ENCODE measurements at places on chromosomes 11 and 22.
A peak's percentile ranks its signal among the peaks of the same experiment; 100 is the strongest.

DNA sequence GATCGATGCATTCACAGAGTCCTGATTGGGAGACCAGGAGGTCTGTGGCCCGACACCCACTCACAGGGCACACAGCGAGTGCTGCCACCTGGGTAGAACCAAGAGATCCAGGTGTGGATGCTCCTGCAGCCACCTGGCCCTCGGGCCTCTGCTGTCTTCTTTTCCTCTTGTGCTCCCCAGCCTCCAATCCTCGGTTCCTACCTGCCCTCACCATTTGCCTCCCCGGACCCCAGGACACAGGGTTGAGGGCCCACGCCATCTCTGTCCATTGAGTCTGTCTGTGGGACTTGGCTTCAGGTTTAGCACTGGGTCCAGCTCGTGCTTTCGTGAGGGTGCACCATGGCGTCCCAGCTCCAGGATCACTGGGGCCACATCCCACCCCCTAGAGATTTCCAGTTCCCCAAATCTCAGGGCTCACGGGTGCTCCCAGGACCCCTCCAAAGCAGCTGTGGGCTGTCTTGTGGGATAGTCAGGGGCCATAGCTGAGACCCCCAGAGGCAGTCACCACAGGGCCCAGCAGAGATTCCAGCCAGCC, 591.1 kb downstream of the BRD1 start:
- DNase-seq = no peak

GRCh38 chr11:92111287-92111686, 113.3 kb upstream of the FAT3 start:
- DNase-seq = no peak

GRCh38 chr11:24496386-24496735, 492 bp upstream of the LUZP2 start:
- no peak for DNase-seq

- no peak for DNase-seq
Observed at GRCh38 chr11:65488273-65489034, 10.4 kb upstream of the MALAT1 start.

- no peak for DNase-seq
Observed at GRCh38 chr11:6481924-6482275, 599 bp downstream of the TIMM10B start.

DNA sequence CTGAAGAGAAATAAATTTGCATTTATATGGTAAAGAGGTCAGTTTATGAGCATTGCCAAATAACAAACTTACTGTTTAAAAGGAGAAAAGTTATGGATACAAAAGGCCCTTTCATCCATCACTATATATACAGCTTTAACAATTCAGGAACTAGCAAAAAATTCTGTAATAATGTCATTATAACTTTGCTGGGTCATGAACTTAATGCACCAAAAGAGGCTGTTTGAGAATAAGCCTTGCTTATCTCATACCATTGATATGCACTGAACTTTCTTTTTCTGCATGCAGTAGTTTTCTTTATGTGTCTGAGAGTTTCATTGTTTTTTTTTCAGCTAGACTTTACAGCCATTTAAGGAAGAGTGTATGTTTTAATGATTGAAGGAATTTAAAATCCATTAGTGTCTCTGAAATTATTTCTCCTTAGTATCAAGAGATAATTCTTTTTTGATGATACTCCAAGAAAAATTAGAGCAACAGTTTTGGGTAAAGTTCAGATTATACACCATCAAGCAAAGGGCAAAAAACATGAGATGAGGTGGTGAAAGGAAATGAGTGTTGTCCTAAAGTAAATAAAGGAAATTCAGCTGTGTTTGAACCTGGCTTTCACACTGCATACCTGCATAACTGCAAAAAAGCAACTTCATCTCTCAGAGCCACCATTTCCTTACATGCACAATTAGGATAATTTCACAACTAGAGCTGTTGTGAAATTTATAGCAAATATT, 188.2 kb upstream of the ANO3 start:
- no peak for DNase-seq

- no peak for DNase-seq
Observed at GRCh38 chr22:20224917-20225692, 43.0 kb downstream of the RTN4R start.

DNA sequence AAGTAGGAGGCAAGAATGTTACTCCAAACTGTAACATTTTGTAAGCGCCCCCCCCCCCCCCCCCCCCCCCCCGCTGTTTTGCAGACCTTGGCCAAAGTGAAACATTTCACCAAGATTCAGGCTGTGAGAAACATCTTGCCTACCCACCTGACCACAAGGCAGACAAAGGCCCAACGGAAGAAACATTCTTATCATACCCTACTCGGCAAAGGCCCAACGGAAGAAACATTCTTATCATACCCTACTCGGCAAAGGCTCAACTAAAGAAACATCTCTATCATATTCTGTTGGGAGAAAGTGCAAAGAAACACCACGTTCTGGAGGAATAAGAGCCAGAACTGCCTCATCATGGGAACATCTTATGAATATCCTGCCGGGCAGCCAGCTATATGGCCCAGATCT, 117.1 kb downstream of the JRKL start:
- no peak for DNase-seq

- peak; percentile 2 for DNase-seq
Observed at GRCh38 chr11:60871378-60872061, 4.2 kb downstream of the ZP1 start.

DNA sequence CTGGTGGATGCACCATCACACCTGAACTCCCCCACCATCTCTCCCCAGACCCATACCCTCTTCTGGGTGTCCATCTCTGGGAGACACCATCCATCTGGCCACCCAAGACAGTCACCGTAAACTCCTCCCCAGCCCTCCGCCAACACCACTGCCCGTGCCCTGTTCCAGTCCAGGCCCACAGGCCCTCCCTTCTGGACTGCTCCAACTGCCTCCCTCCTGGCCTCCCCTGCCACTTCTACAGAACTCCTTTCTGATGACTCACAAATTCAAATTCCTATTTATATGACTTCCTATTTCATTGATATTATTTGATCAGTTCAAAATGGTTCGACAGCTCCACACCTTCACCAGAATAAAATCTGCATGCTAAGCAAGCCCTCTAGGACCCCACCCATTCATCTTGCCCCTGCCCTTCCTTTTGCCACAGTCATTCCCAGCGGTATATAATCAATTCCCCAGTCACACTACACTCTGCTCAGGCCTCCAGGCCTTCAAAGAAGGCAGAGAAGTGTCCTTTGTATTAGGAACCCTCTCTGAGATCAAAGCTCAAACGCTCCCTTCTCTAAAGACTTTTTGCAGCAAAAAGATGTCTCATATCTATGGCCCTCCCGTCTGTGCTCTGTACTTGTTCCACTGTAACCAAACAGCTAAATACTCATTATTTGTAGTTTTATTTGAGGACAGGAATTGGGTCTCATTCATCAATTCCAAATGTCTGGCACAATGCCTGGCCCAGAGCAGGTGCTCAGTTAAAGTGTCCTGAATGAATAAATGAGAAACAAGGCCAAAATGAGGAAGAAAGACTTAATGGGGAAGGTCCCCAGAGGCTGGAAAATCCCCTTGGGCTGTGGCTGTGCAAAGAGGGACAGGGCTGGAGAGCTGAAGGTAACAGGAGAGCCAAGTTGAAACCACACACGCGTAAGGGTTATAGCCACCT, 29.0 kb downstream of the MYH9 start:
- no peak for DNase-seq

GRCh38 chr11:117595440-117595839, 201.6 kb downstream of the DSCAML1 start:
- DNase-seq = no peak

GRCh38 chr11:95711945-95712221, 77.7 kb downstream of the FAM76B start:
- DNase-seq = no peak

DNA sequence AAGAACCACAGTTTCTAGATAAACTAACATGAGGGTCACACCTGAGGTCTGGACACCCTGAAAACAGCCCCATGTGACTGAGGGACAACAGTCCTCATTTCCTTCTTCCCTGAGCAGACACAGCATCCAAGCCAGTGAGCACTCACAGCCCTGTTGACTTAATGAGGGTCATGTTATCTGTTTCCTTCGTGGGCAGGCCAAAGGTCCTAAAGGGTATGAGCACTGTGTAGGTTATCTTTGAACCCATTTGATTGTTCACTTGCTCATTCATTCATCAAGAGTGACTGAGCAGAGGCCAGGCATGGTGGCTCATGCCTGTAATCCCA, 170.7 kb upstream of the B3GAT1 start:
- no peak for DNase-seq

DNA sequence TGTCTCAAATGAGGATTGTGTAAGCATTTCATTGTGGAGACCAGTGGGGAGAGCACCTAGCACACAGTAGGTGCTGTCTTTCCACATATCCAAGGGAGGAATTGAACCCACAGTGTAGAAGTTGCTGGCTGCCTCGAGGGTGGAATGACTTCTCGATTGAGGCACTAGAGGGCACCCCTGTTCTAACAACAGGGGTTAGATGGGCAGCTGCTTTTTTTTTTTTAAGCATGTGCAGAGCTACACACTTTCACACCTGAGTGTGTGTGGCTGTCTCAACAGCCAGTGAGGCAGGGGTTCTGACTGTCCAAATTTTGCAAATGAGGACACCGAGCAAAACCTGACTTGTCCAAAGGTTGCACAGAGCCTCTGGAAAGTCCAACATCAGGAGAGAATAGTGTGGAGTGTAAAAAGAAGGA, 118.2 kb upstream of the CRYBB3 start:
- DNase-seq = peak; percentile 64

- DNase-seq = no peak
Observed at GRCh38 chr11:93710239-93710638, 31.1 kb downstream of the TAF1D start.

DNA sequence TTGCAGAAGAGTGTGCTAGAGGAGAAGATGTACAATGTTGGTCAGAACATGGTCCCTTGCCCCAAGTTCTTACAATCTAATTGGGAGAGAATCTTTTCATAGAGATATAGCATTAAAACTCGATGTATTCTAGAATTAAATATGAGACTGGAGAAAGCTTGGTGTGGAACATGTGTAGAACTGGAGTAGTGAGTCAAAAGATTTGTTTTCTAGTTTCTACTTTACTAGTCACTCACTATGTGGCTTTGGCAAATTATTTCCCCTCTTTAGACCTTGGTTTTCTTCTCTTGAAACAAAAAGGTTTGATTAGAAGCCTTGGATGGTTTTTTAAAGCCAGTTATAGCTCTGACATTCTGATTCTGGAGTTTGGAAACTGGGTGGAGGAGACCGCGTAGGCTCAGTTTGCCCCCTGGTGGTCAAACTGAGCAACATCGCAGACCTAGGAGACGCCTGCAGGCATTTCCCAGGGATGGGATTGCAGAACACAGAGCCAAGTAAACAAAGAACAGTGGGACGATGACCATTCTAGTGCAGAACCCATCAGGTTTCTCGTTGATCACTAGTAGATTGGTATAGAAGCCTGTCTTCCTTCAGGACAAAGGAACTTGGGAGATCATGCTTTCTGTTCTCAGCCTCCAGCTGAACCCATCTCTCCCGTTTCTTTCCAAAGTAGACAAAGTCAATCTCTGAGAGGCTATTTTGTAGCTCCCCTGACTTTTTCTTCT, 8.5 kb upstream of the CHRDL2 start:
- peak; percentile 50 for DNase-seq

DNA sequence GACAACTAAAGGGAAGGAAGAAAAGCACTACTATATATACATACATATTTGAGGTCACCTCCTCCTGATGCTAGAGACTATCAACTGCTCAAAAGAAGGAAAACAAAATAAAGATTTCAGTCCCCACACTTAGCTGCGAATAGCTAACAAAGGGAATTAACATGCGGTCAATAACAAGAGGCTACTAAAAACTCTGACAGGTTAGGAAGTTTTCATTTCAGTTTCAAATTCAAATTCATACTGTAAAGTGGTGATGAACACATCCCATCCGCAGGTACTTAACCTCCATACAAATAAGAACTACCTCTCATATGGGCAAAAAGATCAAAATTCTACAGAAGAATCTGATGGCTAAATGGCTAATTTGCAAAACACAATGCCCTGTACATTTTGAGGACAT, 2.6 kb downstream of the NAP1L4 start:
- DNase-seq = no peak

- DNase-seq = peak; percentile 61
Observed at GRCh38 chr11:125091247-125091876, 20.1 kb downstream of the TMEM218 start.

- peak; percentile 15 for DNase-seq
Observed at GRCh38 chr11:27524155-27524554, 17.6 kb upstream of the LIN7C start.

DNA sequence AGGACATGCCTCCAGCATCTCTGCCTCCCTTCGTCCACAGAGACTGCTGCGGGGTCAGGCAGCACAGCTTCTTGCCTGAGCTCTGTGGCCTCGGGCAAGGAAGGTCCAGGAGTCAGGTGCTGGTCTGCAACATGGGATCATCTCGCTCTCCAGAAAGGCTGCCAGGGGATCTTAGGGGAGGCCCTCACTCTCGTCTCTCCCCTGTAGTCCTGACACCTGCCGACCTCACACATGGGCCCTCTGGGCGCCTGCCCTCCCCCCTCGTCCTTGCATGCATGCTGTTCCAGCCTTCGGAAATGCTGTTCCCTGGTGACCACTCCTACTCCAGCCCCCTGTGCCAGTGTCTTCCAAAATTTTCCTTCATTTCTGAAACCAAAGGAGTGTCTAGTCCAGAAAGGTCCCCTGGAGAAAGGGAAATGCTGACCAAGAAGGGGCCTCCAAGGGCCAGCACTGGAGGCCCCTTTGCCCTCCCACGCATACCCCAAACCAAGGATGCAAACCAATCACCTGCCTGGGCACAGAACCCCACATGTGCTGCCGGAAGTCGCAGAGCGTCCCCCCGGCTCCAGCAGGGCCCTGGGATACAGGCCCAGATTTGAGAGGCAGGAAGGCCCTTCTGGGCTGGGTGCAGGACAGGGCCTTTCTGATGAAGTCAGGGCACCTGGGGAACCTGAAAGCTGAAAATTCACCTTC, 41.0 kb downstream of the IGF2 start:
- no peak for DNase-seq

DNA sequence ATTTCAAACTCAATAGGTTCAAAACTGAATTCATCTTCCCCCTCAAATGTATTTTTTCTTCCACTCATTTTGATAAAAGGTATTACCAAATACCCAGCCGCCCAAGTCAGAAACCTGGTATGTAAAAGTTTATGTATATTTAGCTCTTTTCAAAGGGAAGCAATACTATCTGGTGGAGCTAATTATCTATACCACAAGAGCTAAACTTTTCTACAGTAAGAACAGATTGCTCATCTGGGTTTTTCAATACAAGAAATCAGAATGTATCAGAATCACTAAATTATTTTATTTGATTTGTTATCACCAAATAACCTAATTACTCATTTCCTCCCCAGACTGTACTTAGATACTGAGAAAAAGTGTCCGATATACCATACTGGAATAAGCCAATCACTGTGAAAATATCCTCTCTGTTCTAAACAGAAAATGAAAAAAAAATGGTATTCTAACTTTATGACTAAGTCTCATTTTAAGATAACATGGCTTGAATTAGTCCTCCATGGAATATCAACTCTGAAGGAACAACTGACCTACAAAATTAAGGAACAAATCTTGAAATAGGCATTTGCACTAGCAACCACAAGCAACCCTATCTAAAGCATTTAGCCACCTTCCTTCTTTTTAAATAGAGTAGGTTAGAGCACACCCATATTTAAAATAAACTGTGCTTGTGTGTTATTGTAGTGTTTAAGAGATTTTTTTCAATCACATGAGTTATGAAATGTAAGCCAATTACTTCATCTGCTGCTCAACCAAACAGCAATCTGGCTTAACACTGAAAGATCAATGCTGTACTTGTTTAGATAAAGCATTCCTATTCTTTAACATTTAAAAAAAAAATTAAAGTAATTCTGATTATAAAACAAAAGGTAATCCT, 35.0 kb downstream of the RDX start:
- DNase-seq = no peak

GRCh38 chr11:91828901-91829300, 395.7 kb upstream of the FAT3 start:
- no peak for DNase-seq
